A549 treated with CORT108297 at 1 μM for 4 hours (cell line): ENCODE measurements at places on chromosomes 5 and 9. TPM values are rescaled to one million over a fixed set of nuclear protein-coding genes. Genes with fewer than 3 reads are reported as not detected.

The TRMO gene
- total RNA-seq = 11.9 to 15.3 TPM (median 12.4 TPM) in 5 replicates

The PTPN3 gene
- total RNA-seq = 13.6 to 15.9 TPM (median 15.2 TPM) in 5 replicates

The CDX1 gene
- total RNA-seq = not detected in 5 replicates

The PCDHGB7 gene
- 0.03 to 0.08 TPM (median 0.06 TPM) in 4 of 5 replicates, not detected in the other for total RNA-seq

The MRPL50 gene
- total RNA-seq = 13.4 to 21.6 TPM (median 14.4 TPM) in 5 replicates

The ADGRV1 gene
- total RNA-seq = 0.61 to 1.0 TPM (median 0.68 TPM) in 5 replicates

The TMC1 gene
- 0.02 to 0.13 TPM (median 0.07 TPM) in 4 of 5 replicates, not detected in the other for total RNA-seq

The BHMT2 gene
- not detected in 5 replicates for total RNA-seq

The CORO2A gene
- total RNA-seq = 0.54 to 0.82 TPM (median 0.75 TPM) in 5 replicates

The ACOT12 gene
- total RNA-seq = 0.16 to 0.35 TPM in 2 of 5 replicates, not detected in the others

The EFNA5 gene
- total RNA-seq = 17.4 to 22.3 TPM (median 21.0 TPM) in 5 replicates

The RANBP17 gene
- total RNA-seq = 2.0 to 2.5 TPM (median 2.1 TPM) in 5 replicates

The VLDLR gene
- total RNA-seq = 18.6 to 24.5 TPM (median 21.5 TPM) in 5 replicates

The DBH gene
- total RNA-seq = not detected in 5 replicates

The RFK gene
- 36.9 to 49.5 TPM (median 40.7 TPM) in 5 replicates for total RNA-seq

The RC3H2 gene
- 14.9 to 22.2 TPM (median 19.2 TPM) in 5 replicates for total RNA-seq

The FABP6 gene
- 0.92 to 1.4 TPM (median 1.1 TPM) in 5 replicates for total RNA-seq

The LHX2 gene
- total RNA-seq = 2.8 to 6.0 TPM (median 4.7 TPM) in 5 replicates

The PURA gene
- total RNA-seq = 4.9 to 6.3 TPM (median 5.7 TPM) in 5 replicates

The DBN1 gene
- total RNA-seq = 55.6 to 82.0 TPM (median 74.1 TPM) in 5 replicates

The SLC12A2 gene
- 10.5 to 13.4 TPM (median 12.4 TPM) in 5 replicates for total RNA-seq

The FIBCD1 gene
- 6.5 to 15.1 TPM (median 12.4 TPM) in 5 replicates for total RNA-seq

The C9orf152 gene
- total RNA-seq = 0.05 to 0.12 TPM (median 0.05 TPM) in 4 of 5 replicates, not detected in the other

The NEURL1B gene
- total RNA-seq = 2.5 to 3.9 TPM (median 3.3 TPM) in 5 replicates

The ZDHHC11 gene
- total RNA-seq = 14.5 to 21.3 TPM (median 17.1 TPM) in 5 replicates

The PPP3R2 gene
- total RNA-seq = not detected in 5 replicates

The SH3RF2 gene
- 2.6 to 3.5 TPM (median 3.4 TPM) in 5 replicates for total RNA-seq

The RNF183 gene
- 0.15 TPM in 1 of 5 replicates, not detected in the others for total RNA-seq

The FOXD4L5 gene
- total RNA-seq = 0.03 to 0.07 TPM (median 0.04 TPM) in 3 of 5 replicates, not detected in the others

The SOWAHA gene
- 0.09 to 0.16 TPM (median 0.14 TPM) in 5 replicates for total RNA-seq

The SLC6A19 gene
- 0.01 to 0.03 TPM (median 0.01 TPM) in 3 of 5 replicates, not detected in the others for total RNA-seq

The COL5A1 gene
- 34.0 to 65.4 TPM (median 53.9 TPM) in 5 replicates for total RNA-seq

The ADGRD2 gene
- total RNA-seq = not detected in 5 replicates

The CDH12 gene
- total RNA-seq = not detected in 5 replicates

The GPR21 gene
- total RNA-seq = 0.06 TPM in 1 of 5 replicates, not detected in the others

The KLHL9 gene
- 14.5 to 19.6 TPM (median 17.5 TPM) in 5 replicates for total RNA-seq

The TAF11L13 gene
- total RNA-seq = not detected in 5 replicates

The OMD gene
- total RNA-seq = not detected in 5 replicates

The ENTREP1 gene
- total RNA-seq = 0.43 to 0.74 TPM (median 0.57 TPM) in 5 replicates

The C5orf52 gene
- total RNA-seq = not detected in 5 replicates

The CNTNAP3B gene
- total RNA-seq = 15.1 to 19.2 TPM (median 16.9 TPM) in 5 replicates

The PDE6A gene
- 0.13 to 0.21 TPM (median 0.13 TPM) in 5 replicates for total RNA-seq

The SPINK13 gene
- 0.10 TPM in 1 of 5 replicates, not detected in the others for total RNA-seq

The TIMD4 gene
- total RNA-seq = 0.97 to 1.5 TPM (median 1.3 TPM) in 5 replicates

The FREM1 gene
- total RNA-seq = not detected in 5 replicates

The CCDC192 gene
- total RNA-seq = not detected in 5 replicates

The DAB2 gene
- 9.0 to 10.9 TPM (median 10.3 TPM) in 5 replicates for total RNA-seq

The SLC26A2 gene
- 26.7 to 44.6 TPM (median 37.1 TPM) in 5 replicates for total RNA-seq

The SPAAR gene
- total RNA-seq = 0.07 TPM in 1 of 5 replicates, not detected in the others

The ROR2 gene
- total RNA-seq = 0.83 to 2.0 TPM (median 1.8 TPM) in 5 replicates

The NSG2 gene
- 0.05 to 0.17 TPM (median 0.08 TPM) in 3 of 5 replicates, not detected in the others for total RNA-seq

The MPDZ gene
- total RNA-seq = 9.4 to 15.7 TPM (median 12.9 TPM) in 5 replicates

The S100Z gene
- total RNA-seq = not detected in 5 replicates

The FCHO2 gene
- 10.8 to 16.2 TPM (median 12.8 TPM) in 5 replicates for total RNA-seq

The PCDHA13 gene
- total RNA-seq = 0.05 to 0.20 TPM (median 0.06 TPM) in 3 of 5 replicates, not detected in the others

The PCDHGB4 gene
- 0.70 to 1.0 TPM (median 0.98 TPM) in 5 replicates for total RNA-seq

The BARHL1 gene
- total RNA-seq = 0.03 TPM in 1 of 5 replicates, not detected in the others

The PCDHB14 gene
- 0.05 to 0.16 TPM (median 0.07 TPM) in 5 replicates for total RNA-seq
